ENCODE measurements at places on chromosomes 7 and 10.

DNA sequence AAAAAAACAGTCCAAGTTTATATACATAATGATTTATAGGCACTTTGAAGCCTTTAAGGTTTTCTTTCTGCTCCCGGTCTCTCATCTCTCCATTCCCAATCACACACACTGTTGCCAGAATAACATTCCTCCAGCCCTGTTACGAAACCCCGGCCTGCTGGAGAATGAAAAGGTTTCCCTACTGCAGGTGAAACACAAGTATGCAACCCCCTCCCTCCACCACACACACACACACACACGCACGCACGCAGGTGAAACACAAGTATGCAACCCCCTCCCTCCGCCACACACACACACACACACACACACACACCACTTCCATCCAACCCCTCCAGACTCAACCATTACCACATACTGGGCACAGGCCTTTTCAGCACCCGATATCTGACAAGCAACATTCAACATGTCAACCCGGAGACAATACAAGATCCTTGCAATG lies 87.5 kb downstream of the PARD3 start:
- no peak for DNase-seq

DNA sequence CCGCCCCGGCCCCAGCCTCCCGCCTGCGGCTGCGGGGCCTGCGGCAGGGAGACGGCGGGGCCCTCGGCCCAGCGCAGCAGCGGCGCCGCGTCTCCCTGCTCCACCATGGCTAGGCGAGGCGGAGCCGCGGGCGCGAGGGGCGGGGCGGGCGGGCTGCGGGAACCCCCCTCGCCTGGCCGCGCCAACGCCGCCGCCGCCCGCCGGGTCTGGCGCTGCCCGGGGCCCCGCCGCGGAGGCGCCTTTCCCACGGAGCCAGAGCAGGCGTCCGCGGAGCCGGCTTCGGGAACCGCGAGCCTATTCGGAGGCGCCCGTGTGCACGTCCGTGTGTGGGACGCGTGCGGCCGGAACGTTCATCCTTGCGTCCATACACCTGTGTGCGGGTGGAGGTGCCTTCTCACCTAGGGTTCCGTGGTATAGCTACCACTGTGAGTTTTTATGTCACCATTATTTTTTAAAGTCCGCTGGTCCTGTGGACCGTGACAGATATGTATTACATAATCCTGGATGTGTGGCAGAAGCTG lies at the start of gene DENND11:
Gene DENND11 (minus strand): TSS at position 120 of the 521 bp plus-strand sequence. CDS start 13 bp downstream, at position 107.
- DNase-seq: peak; percentile 69

GRCh38 chr10:71290331-71290730 lies 28.7 kb upstream of the SLC29A3 start:
- no peak for DNase-seq

DNA sequence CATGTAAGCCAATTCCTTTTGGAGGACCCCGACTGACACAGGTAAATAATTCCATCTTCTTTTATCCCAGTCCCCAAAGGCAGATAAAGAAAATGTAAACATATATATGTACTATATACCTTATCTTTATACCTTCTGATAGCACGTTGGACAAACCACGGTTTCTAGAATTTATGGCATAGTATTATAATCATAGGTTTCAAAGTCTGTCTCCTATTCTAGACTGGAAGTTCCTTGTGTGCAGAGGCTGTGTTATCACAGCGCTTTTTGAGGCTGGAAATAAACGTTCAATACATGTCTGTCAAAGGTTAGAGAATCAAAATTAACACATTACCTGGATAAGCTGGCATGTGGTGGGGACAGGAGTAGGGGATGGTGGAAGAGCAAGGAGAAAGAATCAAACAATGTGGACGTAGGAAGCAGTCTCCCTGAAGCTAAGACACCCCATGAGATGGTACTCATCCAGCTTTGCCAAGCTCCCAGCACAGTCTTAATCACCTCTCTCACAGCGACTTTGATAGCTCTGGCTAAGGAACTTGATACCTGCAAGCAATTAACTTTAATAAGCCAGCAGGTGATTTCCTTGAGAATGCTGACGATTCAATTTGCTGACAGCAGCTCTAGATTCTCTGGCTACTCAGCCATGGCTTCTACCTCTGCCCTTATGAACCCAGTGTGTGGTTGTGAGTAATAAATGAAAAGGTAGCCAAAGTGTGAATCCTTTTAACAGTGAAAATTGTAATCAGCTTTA lies 208.4 kb upstream of the LRRTM3 start:
- DNase-seq: no peak
